Fibroblast of skin of left biceps (primary cell): ENCODE measurements at places on chromosomes 3 and 15.

GRCh38 chr3:11706604-11707003, 62.9 kb upstream of the VGLL4 start:
- DNase-seq: no peak

DNA sequence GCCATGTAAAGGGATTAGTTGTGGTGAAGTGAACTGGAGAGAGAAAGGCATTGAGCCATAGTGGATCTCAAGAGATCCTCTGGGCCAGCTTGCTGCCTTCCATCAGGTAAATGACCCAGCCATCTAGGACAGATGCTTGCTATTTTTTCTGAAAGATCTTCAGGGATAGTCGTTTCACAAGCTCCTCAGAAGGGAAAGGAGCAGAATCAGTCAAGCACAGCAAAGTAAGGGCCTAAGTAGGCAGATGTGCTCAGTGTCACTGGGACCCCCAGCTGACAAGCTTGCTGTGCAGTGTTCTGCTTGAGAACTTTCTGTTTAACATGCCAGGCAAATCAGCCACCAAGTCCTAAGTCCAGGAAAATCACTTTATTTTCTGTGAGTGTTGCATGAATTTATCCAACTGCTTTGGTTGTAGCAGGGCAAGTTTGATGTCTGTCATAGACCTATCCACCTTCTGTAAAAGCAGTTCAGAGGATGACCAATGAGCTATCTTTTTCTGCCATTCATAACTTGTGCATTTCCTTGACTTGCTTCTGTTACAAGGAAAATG, 319.8 kb downstream of the IL5RA start:
- no peak for DNase-seq

- no peak for DNase-seq
These were observed 154.4 kb downstream of the PEX5L start for GRCh38 chr3:179882292-179882691.

DNA sequence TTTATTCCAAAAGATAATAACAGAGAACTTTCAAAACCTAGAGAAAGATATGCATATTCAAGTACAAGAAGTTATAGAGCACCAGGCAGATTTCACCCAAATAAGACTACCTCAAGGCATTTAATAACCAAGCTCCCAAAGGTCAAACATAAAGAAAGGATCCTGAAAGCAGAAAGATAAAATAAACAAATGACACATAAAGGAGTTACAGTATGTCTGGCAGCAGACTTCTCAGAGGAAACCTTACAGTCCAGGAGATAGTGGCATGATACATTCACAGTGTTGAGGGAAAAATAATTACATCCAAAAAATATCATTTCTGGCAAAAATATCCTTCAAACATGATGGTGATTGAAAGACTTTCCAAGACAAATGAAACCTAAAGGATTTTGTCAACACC, 185.8 kb upstream of the POU1F1 start:
- DNase-seq: no peak

GRCh38 chr15:44710236-44711095, 657 bp downstream of the PATL2 start:
- no peak for DNase-seq

DNA sequence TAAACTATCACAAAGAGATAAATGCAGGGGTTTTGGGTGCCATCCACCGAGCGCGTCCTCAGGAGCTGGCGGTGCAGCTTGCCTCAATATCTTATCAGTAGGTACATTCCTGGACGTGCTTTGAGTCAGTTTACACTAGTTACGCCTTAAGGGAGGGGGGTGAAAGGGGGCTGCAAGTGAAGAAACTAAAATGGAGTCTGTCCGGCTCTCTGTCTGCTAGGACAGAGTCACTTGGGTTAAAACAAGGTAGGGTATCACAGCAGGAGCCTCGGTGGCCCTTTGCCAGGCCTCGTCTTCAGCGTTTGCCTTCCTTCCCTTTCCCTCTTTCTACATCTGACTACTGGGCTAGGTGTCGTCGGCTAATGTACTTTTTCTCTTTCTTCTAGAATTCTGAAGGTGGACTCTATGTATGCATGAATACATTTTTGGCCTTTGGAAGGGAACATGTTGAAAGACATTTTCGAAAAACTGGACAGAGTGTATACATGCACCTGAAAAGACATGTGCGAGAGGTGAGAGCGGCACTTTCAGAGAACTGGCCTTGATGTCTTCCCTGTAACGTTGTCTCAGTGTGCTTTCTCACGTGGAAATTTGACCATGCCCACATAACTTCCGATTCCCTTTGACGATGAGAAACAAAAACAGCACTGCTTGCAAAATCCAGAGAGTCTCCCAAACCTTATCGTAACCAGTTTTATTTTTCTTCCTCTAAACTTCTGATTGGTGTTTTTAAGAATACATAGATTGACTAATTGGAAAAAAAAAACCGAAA, 28.8 kb downstream of the USP13 start:
- DNase-seq: no peak

DNA sequence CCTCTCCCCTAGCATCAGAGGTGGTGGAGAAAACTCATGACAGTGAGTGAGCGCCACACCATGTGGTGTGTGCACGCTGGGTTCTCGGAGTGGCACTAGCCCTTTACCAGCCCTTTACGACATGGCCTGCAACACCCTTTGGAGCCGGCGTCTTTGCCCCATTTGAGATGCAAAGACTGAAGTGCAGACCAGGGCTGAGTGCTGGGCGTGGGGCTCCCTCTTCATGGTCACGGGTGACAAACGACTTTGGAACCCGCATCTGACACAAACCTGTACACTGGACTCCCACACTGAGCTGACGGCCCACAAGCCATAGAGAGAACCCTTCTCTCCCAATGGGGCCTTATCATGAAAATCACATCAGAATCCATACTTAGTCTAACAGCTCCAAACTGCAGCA, 76.8 kb upstream of the ALDH1L1 start:
- no peak for DNase-seq

GRCh38 chr3:44030687-44031305, 210.9 kb upstream of the TOPAZ1 start:
- peak; percentile 1 for DNase-seq

- no peak for DNase-seq
These were observed 122.5 kb downstream of the LEKR1 start for GRCh38 chr3:156948402-156949210.

GRCh38 chr3:19632099-19633074, 301.6 kb downstream of the EFHB start:
- DNase-seq: no peak

- no peak for DNase-seq
These were observed 1.9 kb downstream of the MB21D2 start for GRCh38 chr3:192915722-192916121.
